ENCODE measurements at places on chromosomes 2 and 18. TPM values are rescaled to one million over a fixed set of nuclear protein-coding genes. Genes with fewer than 3 reads are reported as not detected.

GRCh38 chr18:9701609-9702349 lies 6.3 kb upstream of the RAB31 start:
- peaks cover 26% of the 10 kb centered on the region for H3K4me1 ChIP-seq
- no peaks in the 10 kb centered on the region for H3K36me3 ChIP-seq
- no peaks in the 10 kb centered on the region for H3K27me3 ChIP-seq
- H3K27ac ChIP-seq: no peak overlapping the region

DNA sequence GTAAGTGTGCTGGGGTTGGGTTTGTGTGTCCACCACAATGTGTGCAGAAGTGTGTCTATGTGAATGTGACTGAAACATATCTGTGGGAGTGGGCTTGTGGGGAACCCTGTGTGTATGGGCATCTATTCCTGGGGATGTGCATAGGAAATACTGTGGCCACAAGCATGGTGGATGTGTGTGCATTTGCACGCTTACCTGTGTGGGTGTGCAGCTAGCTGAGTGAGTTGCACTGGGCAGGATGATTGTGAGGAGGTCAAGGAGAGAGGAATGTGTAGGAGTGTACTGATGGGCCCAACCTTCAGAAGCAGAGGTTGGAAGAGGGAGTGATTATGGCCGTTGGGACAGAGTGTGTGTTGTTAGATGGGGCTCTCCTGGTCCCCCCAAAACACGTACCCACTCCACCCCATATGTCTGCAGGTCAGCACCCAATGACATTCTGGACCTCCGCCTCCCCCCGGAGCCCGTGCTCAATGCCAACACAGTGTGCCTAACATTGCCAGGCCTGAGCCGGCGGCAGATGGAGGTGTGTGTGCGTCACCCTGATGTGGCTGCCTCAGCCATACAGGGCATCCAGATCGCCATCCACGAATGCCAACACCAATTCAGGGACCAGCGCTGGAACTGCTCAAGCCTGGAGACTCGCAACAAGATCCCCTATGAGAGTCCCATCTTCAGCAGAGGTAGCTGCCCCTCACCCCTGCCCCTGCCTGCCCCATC lies 1.2 kb downstream of the WNT10A start:
- no peak overlapping the region for H3K4me3 ChIP-seq
- H3K36me3 ChIP-seq: no peaks in the 10 kb centered on the region
- H3K27me3 ChIP-seq: peaks cover 11% of the 10 kb centered on the region
- H3K27ac ChIP-seq: no peak overlapping the region

- DNase-seq: no peak
- no peak overlapping the region for H3K27ac ChIP-seq
- H3K4me1 ChIP-seq: no peaks in the 10 kb centered on the region
- no peak overlapping the region for H3K4me3 ChIP-seq
- no peaks in the 10 kb centered on the region for H3K27me3 ChIP-seq
These were observed 88.2 kb upstream of the TMEM200C start for GRCh38 chr18:5983488-5983887.

- H3K4me3 ChIP-seq: no peak overlapping the region
- H3K27ac ChIP-seq: no peak overlapping the region
- no peaks in the 10 kb centered on the region for H3K36me3 ChIP-seq
- no peak for DNase-seq
- peaks cover 20% of the 10 kb centered on the region for H3K4me1 ChIP-seq
These were observed 52.0 kb downstream of the ANKRD12 start for GRCh38 chr18:9188359-9189231.

GRCh38 chr2:202032846-202033316 lies 774 bp upstream of the FZD7 start:
- H3K4me1 ChIP-seq: peaks cover 24% of the 10 kb centered on the region
- no peaks in the 10 kb centered on the region for H3K27me3 ChIP-seq
- H3K27ac ChIP-seq: peak overlapping the region; percentile 92

DNA sequence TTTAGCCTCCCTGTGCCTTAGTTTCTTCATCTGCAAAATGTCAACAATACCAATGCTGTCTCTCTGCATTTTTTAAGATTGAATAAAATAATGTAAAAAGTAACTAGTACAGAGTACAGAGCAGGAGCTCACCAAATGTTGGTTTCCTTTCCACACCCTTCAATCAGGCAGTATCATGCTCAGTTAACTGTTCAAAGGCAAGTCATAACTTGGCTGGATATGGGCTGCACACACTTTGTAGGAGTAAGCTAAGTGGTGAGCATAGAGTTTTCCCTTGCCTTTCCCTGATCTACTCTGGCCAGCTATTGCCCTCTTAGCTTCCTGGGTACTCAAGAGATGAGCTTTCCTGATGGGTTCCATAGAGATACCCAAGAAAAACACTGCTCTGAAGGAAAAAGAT lies 77.9 kb downstream of the CYBRD1 start:
- no peaks in the 10 kb centered on the region for H3K36me3 ChIP-seq
- H3K4me3 ChIP-seq: no peak overlapping the region
- DNase-seq: no peak
- no peaks in the 10 kb centered on the region for H3K4me1 ChIP-seq
- no peaks in the 10 kb centered on the region for H3K27me3 ChIP-seq

DNA sequence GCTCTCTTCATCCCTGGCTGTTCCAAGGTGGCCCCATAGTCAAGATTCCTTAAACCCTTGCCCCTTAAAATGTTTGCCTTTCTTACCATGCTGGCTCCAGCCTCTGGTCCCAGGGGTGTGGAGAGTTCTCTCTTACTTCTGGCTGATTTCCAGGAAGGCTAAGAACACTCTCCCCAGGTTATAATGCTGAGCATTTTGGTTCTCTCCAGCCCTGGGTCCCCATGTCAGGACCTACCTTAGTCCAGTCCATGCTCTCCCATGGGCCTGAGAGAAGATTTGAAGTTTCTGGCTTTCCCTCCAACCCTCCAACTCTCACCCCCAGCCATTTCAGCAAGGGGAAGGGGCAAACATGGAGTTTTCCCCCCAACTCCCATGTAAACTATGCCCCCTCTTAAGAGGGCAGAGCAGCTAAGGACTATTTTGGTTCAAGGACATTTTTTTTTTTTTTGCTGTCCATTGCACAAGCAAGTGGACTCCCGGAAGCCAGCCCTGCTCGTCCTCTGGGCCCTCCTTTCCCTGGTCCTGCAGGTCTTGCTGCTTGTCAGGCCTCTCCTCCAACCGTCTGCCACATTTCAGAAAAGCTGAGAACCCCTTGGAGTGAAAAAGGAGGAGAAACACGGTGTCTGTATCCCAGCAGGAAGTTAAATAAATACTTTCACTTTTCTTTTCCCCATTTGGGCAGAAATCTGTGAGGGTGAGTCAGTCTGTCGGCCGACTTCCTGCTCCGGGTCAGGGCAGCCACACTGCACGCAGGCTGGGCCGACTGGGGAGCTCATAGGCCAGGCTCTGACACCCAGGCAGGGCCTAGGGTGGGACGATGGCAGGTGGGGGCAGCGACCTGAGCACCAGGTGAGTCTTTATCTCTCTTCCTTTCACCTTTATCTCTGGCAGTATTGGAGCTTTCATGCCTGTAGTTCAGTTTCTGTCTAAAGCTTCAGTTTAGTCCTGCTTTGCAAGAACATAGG lies at the start of gene SP140L:
Gene SP140L, plus strand, starts transcription at position 741 of the 965 bp plus-strand sequence. Its CDS starts 77 bp downstream, at position 818.
- DNase-seq: no peak
- H3K4me3 ChIP-seq: peak within 1 kb of the TSS; percentile 64
- peaks cover 22% of the 10 kb centered on the region for H3K4me1 ChIP-seq
- H3K27ac ChIP-seq: peak within 1 kb of the TSS; percentile 72
- no peaks in the 10 kb centered on the region for H3K27me3 ChIP-seq
- no peaks in the 10 kb centered on the region for H3K36me3 ChIP-seq

The M1AP gene
- total RNA-seq: 4.9 TPM

DNA sequence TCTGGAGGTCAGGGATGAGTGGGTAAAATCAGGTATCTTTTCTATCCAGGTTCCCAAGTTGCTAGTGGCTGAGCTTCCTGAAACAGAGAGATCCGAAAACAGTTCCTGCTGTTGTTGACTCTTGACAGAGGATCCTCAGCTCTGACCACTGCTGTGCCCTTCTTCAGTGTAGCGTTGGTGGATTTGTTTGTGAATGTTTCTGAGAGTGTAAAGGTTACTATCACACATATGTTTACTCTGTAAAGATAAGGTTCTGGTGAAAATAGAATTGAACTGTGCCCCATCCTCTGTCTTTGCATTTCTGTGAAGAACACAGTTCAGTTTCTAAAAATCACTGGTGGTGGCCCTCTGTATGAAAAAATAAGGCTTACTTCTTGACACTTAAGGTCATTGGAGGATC lies 119.8 kb downstream of the LDLRAD4 start:
- no peaks in the 10 kb centered on the region for H3K36me3 ChIP-seq
- H3K27ac ChIP-seq: no peak overlapping the region
- no peaks in the 10 kb centered on the region for H3K27me3 ChIP-seq
- peaks cover 5% of the 10 kb centered on the region for H3K4me1 ChIP-seq

The ACTR1B gene
- total RNA-seq: 39.5 TPM

- H3K27ac ChIP-seq: no peak overlapping the region
- H3K36me3 ChIP-seq: peaks cover 19% of the 10 kb centered on the region
These were observed 61.9 kb upstream of the TTC27 start for GRCh38 chr2:32565902-32566301.

GRCh38 chr2:3246406-3246805 lies 131.2 kb downstream of the EIPR1 start:
- H3K36me3 ChIP-seq: peaks cover 15% of the 10 kb centered on the region
- no peaks in the 10 kb centered on the region for H3K4me1 ChIP-seq
- H3K27ac ChIP-seq: no peak overlapping the region
- DNase-seq: peak; percentile 77

- H3K36me3 ChIP-seq: no peaks in the 10 kb centered on the region
- H3K4me3 ChIP-seq: no peak overlapping the region
- H3K27ac ChIP-seq: no peak overlapping the region
- H3K4me1 ChIP-seq: peaks cover 22% of the 10 kb centered on the region
These were observed 348.3 kb downstream of the CYRIA start for GRCh38 chr2:16317211-16317830.

DNA sequence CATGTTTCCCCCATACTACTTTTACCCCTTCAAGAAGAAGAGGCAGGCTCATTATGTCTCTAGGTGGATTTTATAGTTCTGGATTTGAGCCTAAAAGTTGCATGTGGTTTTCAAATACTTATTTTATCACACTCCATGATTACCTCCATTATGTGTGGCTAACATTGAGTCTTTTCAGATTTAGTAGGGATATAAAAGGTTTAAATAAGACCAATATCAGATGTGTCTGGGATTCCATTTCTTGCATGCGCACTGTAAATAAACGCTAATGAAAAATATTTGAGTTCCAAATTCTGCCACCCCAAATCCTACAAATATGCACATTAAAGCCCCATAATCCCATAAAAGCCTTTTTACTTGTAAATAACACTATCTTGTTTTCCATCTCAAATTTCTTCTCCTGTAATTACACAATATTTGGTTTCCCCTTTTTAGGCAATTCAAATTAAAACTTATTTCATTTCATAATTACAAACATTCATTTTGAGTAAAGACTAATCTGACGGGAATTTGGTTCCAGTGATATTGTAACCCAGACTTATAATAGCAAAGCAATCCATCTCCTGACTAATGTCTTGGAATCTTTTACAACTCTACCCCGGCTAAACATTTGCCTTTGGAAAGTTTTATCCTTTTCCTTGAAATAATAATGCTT lies 600.0 kb downstream of the SLC4A3 start:
- peaks cover 21% of the 10 kb centered on the region for H3K4me1 ChIP-seq
- no peaks in the 10 kb centered on the region for H3K36me3 ChIP-seq
- no peak overlapping the region for H3K27ac ChIP-seq

The CROCC2 gene
- 0.49 TPM for total RNA-seq

GRCh38 chr2:46376586-46376985 lies 79.4 kb downstream of the EPAS1 start:
- H3K27ac ChIP-seq: peak overlapping the region; percentile 7
- H3K27me3 ChIP-seq: no peaks in the 10 kb centered on the region
- no peak overlapping the region for H3K4me3 ChIP-seq

DNA sequence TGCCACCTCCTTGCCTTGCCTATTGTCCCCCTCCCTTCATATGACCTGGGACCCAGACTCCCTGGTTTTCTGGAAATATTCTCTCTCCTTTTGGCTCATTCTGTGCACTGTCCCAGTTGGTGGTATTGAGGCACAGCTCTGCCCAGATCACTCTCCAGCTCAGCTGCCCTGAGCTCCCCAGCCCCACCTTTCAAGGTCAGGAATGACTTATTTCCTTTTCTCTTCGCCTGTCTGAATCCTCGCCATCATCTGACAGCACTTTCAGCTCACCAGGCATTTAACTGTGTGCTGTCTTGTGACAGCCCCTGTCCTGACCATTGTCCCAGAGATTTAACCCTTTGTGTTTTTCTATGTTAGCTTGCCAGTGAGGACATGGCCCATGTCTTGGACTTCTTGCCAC lies 133.0 kb downstream of the MSH2 start:
- no peak for DNase-seq
- H3K4me1 ChIP-seq: no peaks in the 10 kb centered on the region
- H3K27me3 ChIP-seq: no peaks in the 10 kb centered on the region
- H3K4me3 ChIP-seq: no peak overlapping the region
- H3K27ac ChIP-seq: no peak overlapping the region

DNA sequence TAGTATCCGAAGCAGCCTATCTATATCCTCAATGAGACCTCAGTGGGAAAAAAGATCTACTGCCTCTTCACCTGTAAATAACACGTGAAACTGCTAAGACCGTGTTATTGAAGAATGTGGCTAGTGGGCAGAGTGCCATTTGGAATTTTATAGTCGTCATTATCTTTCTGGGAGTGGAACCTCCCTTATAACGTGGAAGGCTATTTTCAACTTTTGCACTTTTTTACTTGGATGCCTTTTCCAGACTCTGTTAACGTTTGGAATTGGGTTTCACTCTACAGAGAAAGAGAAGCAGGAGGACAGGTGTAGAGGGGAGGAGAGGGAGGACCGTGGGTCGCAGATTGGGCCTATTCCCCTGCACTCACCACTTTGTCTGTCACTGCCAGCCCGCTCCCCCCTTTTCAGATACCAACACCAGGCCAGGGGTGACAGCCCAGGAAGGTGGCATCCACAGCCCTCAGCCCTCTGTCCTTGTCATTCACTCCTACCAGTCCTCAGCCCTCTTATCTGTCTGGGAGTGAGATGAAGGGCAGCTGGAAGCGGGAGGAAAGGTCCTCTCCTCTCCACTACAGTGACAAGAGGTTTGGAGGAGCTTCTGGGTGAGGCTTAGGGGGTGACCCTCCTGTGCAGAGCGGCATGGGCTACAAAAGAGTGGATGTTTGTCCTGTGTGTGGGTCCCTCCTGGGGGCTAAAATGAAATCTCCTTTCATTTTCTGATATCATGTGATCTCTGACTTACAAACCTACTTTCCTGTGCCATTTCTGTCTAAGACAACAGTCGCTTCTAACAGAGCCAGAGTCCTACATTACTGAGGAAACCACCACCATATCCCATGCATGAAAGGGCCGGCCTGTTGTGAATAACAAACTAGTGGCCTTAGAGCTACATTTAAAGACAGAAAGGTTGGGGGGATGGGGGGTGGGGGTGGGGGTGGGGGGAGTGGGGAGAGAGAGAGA lies 23.9 kb upstream of the CEP68 start:
- H3K4me1 ChIP-seq: peaks cover 17% of the 10 kb centered on the region
- no peaks in the 10 kb centered on the region for H3K27me3 ChIP-seq
- no peak overlapping the region for H3K27ac ChIP-seq
- no peaks in the 10 kb centered on the region for H3K36me3 ChIP-seq
- no peak overlapping the region for H3K4me3 ChIP-seq

GRCh38 chr2:109702250-109702985 lies 88.3 kb downstream of the SOWAHC start:
- H3K27me3 ChIP-seq: no peaks in the 10 kb centered on the region
- no peak overlapping the region for H3K4me3 ChIP-seq
- peaks cover 17% of the 10 kb centered on the region for H3K4me1 ChIP-seq
- DNase-seq: no peak
- H3K36me3 ChIP-seq: no peaks in the 10 kb centered on the region
- peak overlapping the region; percentile 44 for H3K27ac ChIP-seq

GRCh38 chr2:230879891-230880290 lies 15.1 kb downstream of the ITM2C start:
- no peaks in the 10 kb centered on the region for H3K27me3 ChIP-seq

- no peaks in the 10 kb centered on the region for H3K27me3 ChIP-seq
- H3K36me3 ChIP-seq: no peaks in the 10 kb centered on the region
- H3K4me3 ChIP-seq: no peak overlapping the region
- H3K4me1 ChIP-seq: peaks cover 8% of the 10 kb centered on the region
- no peak overlapping the region for H3K27ac ChIP-seq
These were observed 99.7 kb downstream of the MEP1B start for GRCh38 chr18:32289483-32290075.

All from vagina (tissue), 2 donors.